Spinal cord (tissue), 10 donors: ENCODE measurements at places on chromosomes 3 and 15. TPM values are rescaled to one million over a fixed set of nuclear protein-coding genes. Genes with fewer than 3 reads are reported as not detected.

The UACA gene
- total RNA-seq, result 188 TPM

The FAM219B gene
- 105 TPM for total RNA-seq

The GABRB3 gene
- total RNA-seq, result 28.7 TPM

The PLA2G4B gene
- 3.3 TPM for total RNA-seq

The TICRR gene
- total RNA-seq, result 2.0 TPM

The ALG1L2 gene
- 1.0 TPM for total RNA-seq

The BCHE gene
- total RNA-seq, result 32.1 TPM

The KIF23 gene
- 21.0 TPM for total RNA-seq

The HTR3E gene
- not detected for total RNA-seq

The SUSD5 gene
- 5.6 TPM for total RNA-seq

The LRRC31 gene
- 0.50 TPM for total RNA-seq

The CCR8 gene
- total RNA-seq, result not detected

The LSAMP gene
- total RNA-seq, result 69.4 TPM

The MUC4 gene
- 3.1 TPM for total RNA-seq

The CFAP20DC gene
- total RNA-seq, result 1.7 TPM

The IL5RA gene
- 5.7 TPM for total RNA-seq

The BOC gene
- 57.0 TPM for total RNA-seq

The NTRK3 gene
- 49.5 TPM for total RNA-seq

The GXYLT2 gene
- 26.4 TPM for total RNA-seq

The IGDCC3 gene
- 3.6 TPM for total RNA-seq

The RFX7 gene
- 15.0 TPM for total RNA-seq

The TP63 gene
- 3.9 TPM for total RNA-seq

The SELENOK gene
- 63.4 TPM for total RNA-seq
